Stimulated activated naive B cell treated with anti-CD40 and anti-IgM and Interleukin-4, amounts not matched to agents 10 μg/mL and 1 μg/mL and 100 μg/mL, for 72 hours (primary cell): ENCODE measurements at places on chromosomes 1 and 21.
A peak's percentile ranks its signal among the peaks of the same experiment; 100 is the strongest.

DNA sequence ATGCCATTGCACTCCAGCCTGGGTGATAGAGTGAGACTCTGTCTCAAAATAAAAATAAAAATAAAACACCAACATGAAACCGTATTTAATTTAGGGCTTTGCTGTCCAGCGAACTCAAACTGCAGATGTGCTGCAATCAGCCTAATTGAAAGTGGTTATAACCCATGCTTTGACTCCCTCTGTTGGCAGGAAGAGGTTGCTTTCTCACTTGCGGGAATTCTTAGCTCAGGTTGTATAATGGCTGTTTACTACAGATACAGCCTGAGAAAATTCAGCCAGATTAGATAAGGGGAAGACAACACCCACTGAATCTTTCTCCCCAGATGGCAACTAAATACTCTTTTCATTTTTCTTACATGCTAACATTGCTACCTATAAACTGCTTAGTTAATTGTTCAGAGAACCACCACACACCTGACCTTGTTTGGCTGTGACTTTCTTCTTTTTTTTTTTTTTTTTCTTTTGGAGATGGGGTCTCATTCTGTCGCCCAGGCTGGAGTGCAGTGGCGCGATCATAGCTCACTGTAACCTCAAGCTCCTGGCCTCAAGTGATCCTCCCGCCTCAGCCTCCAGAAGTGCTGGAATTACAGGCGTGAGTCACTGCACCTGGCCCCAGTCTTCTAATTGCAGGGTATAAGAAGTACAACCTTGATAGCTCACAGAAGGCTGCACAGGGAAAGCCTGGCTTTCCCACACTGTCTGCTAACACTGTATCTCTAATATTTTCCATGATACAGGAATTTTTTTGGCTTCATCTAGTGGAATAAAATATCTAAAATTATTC, 34.6 kb downstream of the DNTTIP2 start:
- peak; percentile 23 for DNase-seq

DNA sequence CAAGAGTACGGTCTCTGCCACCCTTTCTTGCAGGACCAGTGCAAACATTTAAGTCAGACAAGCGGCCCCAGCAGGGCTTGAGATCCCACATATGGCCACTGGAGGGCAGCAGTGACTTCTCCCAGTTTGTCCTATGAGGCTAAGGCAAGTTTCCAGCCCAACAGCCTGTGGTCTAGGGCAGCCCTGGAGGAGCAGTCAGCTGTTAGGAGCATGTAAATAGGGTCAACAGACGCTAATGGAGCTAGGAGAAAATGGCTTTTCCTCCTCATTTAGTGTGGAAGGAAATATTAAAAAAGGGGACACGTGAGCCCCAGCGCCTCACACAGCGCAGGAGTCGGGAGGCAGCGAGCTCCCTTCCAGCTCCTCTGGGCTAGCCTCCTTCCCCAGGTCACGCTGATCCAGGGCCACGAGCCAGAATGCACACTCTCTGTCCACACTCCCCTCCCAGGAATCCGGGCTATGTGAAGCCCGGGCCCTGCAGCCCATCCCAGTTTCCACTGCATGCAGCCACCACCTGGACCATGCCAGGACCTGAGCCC, 95.6 kb downstream of the LAMC2 start:
- DNase-seq = peak; percentile 55

DNA sequence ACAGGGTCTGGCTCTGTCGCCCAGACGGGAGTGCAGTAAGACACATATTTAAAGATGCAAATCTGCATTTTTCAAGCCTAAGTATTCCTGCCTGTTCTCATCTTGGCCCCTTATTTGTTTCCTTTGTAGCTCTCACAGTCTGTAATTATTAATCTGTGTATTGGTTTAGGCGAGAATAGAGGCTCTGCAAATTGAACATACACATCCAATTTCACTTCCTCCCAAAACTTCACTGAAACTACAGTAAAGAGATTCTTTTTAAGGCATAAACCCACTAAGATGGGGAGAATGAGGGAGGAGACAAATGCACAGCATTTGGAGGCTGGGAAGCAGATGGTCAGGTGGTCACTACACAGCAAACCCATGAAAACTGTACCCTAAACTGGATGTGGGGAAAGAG, 21.0 kb downstream of the HMGN2 start:
- no peak for DNase-seq

GRCh38 chr1:245770156-245770555, 615.4 kb downstream of the KIF26B start:
- DNase-seq = no peak

- no peak for DNase-seq
Observed at GRCh38 chr1:32216566-32216965, 5.6 kb downstream of the TMEM234 start.

- DNase-seq = no peak
Observed at GRCh38 chr1:43466403-43466802, 12.7 kb upstream of the HYI start.

GRCh38 chr1:52556641-52557360, 3.9 kb upstream of the TUT4 start:
- no peak for DNase-seq

GRCh38 chr1:229581485-229581884, 23.0 kb upstream of the ABCB10 start:
- DNase-seq = no peak

DNA sequence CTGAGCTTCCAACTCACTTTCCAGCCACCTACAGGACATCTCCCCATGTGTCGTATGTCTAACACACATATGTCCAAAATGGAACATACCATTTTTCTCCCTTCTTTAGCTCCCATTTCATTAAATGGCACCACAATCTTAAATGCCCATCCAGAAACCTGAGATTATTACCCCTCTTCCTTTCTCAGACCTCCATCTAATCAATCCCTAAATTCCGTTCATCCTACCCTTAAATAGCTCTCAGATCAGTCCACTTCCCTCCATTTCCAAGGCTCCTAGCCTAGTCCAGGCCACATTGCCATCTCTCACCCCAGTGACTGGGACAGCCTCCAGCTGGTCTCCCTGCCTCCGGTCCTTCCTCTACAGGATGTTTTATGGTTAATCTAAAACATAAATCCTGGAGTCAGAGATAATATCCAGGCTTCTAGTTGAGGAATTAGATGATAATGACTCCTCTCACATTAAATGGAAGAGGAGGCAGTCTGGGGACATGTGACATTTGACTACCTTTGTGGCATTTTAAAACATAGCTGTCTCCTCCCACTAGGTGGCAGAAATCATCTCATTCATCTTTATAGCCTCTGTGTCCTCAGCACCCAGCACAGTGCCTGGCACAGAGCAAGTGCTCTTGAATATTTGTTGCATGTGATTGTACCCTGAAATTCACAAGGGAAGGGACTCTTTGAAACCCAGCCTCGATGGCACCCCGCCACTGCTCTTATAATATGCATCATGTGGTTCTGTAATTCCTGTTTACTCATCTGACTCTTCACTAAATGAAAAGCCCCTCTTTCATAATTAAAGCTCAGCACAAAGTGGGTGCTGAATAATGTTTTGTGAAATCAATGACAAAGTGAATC, 102.3 kb downstream of the TMEM53 start:
- no peak for DNase-seq

GRCh38 chr1:84959294-84959693, 37.6 kb downstream of the MCOLN2 start:
- peak; percentile 16 for DNase-seq

DNA sequence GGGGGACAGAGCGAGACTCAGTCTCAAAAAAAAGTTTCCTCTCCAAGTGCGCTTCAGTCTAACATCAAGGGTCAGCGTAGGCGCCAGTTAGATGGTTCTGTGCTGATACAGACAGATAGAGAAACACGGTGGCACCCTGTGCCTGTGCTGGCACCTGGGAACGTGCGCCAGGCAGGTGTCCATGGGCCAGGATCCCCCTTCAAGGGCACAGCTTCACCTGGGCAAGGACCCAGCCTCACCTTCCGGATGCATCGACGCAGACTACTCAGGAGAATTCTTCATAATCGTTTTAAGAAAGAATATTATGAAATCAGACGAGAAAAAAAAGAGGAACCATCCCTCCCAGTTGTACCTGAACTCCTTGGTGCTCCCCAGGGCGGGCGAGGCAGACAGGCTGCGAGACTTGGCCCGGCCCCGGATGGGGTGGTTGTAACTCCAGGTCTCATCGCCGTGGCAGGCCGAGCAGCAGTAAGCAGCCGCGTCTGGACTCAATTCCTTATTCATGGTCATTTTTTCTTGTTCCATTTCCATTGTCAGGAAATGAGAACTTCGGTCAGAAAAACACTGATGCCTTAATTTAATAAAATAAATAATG, 13.3 kb downstream of the NADK start:
- no peak for DNase-seq

DNA sequence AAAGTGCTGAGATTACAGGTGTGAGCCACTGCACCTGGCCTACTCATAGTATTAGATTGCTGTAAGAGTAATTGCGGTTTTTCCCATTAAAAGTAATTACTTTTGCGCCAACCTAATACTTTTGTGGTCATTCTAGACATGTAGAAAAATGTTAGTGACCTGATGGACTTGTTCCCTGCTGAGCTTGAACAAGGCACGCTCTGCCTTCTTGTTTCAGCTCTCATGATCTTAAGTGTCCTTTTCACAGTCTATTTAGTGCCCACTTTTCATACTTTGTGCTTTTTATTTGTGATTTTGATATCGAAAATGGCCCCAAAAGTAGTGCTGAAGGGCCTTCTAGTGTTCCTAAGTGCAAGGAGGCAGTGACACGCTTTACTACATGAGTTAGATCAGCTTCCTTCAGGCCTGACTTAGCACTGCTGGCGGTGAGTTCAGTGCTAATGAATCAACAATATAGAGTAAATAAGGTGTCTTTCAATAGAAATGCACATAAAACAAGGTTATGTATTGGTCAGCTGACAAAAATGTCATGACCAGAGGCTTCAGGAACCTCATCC, 5.6 kb upstream of the RD3 start:
- no peak for DNase-seq

- no peak for DNase-seq
Observed at GRCh38 chr1:96510391-96510790, 211.2 kb upstream of the PTBP2 start.

DNA sequence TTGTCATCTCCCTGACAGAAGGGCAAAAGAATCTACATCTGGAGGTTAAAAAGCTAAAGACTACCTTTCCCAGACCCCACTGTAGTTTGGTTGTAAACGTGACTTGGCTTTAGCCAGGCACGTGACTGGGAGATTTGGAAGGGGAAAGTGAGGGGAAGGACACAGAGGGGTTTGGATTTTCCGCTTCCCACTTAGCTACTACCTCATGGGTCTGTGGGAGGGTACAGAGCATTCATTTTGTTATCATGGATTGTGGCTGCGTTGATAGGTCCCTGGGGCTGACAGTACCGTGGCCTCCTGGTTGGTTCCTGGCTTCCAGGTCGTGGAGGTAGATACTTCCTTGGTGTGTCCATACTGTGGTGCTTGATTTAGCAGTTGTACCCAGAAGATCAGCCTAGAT, 2.6 kb downstream of the CHD1L start:
- no peak for DNase-seq

GRCh38 chr1:215156232-215156631, 73.7 kb downstream of the KCNK2 start:
- no peak for DNase-seq

DNA sequence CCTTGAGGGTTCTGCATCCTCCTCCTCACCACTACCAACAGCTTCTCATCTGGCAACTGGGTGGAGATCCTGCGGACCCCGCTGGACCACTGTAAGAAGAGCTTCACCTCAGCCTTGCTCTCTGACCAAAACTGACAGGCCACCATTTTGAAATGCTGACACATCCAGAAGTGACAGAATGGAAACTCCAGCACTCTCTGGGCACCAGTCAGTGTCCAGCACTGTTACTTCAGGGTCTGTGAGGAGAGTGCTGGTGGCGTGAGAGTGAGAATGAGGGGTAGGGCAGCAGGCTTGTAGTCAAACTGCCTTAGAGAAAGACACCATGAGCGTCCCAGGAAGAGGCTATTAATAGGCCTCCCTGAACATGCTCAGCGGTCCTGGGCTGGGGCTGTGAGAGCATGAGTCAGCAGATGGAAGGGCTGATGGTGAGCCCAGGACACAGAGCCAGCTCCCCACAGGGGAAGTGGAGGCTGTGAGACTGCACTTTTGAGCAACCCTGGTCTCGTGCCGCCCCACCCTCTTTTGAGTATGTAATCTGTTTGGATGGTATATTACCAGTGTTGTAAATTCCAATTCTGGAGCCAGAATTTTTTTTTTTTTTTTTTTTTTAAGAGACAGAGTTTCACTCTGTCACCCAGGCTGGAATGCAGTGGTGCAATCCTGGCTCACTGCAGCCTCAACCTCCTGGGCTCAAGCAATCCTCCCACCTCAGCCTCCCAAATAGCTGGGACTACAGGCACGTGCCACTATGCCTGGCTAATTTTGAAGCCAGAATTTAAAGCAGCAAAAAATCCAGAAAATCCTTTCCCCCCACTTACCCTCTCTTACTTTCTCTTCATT, 34.4 kb upstream of the SLC30A1 start:
- no peak for DNase-seq

DNA sequence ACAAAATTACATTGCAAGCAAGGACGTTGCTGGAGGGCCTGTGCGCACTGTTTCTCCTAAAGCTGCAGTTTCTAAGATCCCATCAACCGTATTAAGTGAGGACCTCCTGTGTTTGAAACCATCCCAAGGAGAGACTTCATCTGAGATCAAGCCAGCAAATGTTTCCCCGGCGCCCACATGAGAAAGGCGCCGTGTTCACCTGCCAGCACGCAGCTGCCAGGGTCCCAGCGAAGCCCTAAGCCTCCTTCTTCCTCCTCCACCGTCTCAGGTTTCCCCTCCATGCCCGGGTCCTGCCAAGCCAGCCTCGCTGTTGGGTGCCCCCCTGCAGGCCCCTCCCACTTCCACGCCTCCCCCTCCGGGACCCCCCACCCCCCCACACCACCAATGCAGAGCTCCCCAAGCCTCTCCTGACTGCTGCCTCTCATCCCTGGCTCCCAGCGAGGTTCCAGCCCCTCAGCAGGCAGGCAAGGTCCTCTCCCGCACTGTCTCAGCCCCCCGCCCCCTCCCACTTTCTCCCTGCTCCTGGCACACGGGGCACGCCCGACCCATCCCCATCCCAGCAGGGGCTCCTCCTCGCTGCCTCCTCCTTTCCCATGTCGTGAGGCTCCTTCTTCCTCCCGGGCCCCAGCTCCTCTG, 8.6 kb upstream of the TFF1 start:
- no peak for DNase-seq

- no peak for DNase-seq
Observed at GRCh38 chr21:29302359-29302875, 3.7 kb downstream of the BACH1 start.

- DNase-seq = no peak
Observed at GRCh38 chr1:201001962-201002361, 21.6 kb downstream of the KIF21B start.

DNA sequence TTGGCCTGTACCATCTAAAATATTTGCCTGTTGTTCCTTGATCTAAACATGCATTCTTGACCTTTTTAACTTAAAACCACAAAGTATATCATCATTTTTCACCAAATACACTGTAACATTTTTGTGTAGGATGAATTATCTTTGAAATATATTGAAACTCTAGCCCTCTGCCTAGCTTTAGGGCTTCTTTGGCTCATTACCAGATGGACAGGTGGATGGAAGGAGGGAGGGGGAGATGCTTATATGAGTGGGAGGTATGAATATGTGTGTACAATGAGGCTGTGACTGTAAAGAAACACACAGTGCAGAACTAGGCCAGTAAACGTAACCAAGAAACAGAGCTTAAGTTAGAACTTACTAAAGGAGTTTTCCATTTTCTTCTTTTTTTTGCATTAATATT, 118.5 kb downstream of the ESRRG start:
- no peak for DNase-seq
